ENCODE measurements at places on chromosomes 4 and X.

- no peak for DNase-seq
These were observed 133.4 kb downstream of the KLHL8 start for GRCh38 chr4:87087015-87087414.

DNA sequence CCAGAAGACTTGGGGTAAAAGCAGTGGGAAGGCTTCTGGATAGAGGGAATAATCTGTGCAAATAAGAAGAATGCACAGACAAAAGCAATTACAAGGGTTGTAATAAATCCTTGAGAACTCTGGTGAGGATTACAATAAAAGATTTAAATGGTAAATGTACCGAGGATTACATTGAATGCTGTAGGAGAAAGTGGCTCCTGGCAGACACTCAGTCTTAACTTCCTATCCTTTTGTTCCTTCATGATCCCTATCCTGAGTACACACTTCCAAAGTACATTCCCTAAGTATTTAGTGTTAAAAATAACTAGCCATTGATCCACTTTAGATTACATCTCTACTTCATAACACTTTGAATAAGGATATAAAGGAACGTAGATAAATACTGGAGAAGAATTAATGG, 205.4 kb downstream of the SPATA18 start:
- no peak for DNase-seq

- no peak for DNase-seq
These were observed 152.0 kb upstream of the SLC4A4 start for GRCh38 chr4:71186566-71187403.

DNA sequence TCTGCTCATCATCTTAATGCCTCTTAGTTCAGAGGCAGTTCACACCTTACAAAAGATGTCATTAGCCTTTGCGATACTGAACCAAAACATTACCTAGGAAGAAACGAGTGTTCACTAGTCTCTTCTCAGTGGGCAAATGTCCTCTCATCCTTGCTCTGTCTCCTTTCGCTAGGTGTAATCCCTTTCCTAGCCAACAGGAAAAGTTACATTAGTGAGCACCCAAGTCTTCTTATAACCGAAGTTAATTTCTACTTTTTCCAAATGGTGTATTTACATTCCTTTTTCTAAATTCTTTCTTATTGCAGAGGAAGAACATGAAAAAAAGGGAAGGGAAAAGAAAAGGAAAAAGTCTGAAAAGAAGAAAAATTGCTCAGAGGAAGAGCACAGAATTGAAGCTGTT, 46.9 kb downstream of the SMIM31 start:
- no peak for DNase-seq

GRCh38 chrX:155877288-155877687, 3.9 kb upstream of the VAMP7 start:
- DNase-seq = no peak

DNA sequence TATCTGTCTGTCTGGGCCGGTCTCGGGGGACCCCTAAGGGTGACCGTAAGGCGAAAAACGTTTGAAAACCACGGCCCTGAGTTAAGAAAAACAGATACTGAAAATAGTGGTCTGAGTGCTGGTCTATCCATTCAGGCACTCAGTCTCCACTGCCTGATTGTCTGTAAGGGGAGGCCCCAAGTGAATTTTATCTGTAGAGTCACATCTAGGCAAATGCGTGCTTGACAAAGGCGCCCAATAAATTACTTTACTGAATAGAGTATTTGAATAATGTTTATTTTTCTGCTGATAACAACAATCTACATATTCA, 465 bp downstream of the HNRNPH2 start:
- DNase-seq = no peak

GRCh38 chr4:159141193-159141592, 38.3 kb downstream of the RAPGEF2 start:
- no peak for DNase-seq

GRCh38 chr4:26094076-26094475, 180.1 kb downstream of the SMIM20 start:
- DNase-seq = no peak

GRCh38 chr4:20462426-20463175, 210.9 kb downstream of the SLIT2 start:
- no peak for DNase-seq

DNA sequence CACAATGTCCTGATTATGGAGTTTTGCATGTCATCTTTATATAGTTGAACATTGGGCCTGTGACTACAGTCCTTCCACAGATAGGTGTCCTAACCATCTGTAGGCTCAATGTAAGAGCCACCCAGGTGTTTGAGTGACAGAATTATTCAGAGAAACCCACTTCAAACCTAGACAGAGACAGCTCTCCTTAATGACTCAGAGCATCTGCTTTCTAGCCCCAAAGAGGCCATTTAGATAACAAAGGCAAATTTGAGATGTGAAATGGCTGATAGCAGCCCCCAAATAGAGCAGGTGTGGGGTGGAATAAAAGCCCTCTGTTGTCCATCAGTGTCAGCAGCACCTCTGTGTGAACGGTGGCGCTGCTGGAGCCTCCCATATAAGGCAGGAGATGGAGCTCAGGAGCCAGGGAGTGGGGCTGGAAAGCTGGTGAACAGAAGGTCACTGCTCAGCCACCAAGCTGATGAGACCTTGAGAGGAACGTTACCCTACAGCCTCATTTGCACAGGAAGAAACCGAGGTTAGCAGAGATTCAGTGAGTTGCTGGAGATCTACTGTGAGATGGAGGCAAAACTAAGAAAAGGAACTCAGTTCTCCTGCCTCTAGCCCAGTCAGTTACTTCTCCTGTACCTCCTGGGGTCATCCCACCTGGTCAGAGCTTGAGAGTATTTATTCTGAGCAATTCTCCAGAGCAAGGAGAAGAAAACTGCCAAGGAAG, 153.3 kb upstream of the LNX1 start:
- DNase-seq = no peak

- no peak for DNase-seq
These were observed 6.0 kb downstream of the SLC2A9 start for GRCh38 chr4:10015140-10015753.

DNA sequence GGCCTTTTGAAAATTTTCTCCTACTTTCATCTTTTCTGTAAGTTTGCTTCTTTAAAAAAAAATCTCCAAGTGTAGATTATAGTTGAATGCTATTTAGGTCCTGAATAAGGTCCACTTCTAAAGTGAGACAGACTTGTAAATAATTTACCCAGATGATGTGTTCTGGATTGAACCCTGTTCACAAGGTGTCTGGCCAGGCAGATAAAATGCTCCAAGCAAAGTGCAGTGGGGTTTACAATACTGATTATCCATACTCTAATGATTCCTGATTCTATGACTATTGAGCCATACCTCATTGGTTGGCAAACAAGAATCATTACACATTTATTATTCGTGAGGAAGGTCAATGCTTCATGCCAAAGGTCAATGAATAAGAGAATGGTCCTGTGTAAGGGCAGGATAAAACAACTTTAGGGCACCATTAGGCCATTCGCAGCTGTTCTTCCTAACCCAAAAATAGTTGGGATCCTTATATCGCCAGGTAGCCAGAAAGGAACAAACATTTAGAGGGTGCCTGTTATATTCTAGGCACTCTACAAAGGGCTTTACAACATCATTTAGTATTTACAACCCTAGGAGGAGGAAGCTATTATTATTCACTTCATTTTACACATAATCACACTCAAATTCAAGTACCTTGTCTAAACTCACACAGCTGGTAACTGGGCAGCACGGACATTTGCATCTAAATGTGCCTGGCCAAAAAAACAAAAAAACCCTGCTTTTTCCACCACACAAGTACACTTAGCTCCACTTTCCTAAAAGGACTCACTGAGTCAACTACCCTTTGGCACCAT, 18.6 kb upstream of the SAT1 start:
- no peak for DNase-seq

DNA sequence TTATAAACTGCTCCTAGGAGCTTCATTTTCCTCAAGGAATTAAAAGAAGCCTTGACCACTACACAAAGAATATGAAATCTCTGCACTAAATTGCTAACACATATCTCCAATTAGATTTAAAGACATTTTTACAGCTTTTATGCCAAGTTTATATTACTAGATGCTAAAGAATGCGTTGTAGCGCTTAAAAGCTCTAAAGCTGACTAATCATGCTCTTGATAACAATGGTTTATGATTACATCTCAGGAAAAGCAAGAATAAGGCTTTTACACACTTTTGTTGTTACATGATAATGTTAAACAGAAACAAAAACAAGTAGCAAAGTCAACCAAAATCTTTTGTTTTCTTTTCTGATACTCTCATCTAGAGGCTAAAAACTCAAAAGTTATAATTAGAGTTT, 44.7 kb downstream of the SLC10A7 start:
- no peak for DNase-seq

- peak; percentile 52 for DNase-seq
These were observed 2.3 kb downstream of the ZNF827 start for GRCh38 chr4:145936142-145936996.

DNA sequence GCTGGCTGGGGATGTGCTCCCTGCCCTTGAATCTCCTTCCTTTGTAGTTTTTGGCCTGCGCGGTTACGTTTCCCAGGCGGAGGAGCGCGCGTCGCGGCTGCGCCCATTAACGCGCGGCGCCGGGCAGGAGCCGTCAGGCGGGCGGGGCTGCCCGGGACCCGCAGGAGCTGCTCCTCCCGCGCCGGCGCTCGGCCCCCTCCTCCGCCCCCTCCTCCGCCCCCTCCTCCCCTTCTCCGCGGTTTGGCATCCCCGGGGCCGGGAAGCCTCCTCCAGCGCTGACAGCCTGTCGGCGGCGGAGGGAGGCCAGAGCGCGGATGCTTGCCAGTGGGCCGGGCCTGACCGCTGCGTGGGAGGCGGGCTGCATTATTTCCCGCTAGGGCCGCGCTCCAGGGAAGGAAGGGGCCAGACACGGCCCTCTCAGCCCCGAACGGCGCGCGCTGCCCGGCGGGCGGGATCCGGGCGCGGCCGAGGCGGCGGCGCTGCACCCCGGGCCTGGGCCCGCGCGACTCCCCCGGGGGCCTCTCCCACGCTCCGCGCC, at the start of gene DCLK2:
Gene DCLK2, plus strand, starts transcription at position 405 of the 538 bp plus-strand sequence. CDS start 583 bp downstream, outside the sequence.
- no peak for DNase-seq

DNA sequence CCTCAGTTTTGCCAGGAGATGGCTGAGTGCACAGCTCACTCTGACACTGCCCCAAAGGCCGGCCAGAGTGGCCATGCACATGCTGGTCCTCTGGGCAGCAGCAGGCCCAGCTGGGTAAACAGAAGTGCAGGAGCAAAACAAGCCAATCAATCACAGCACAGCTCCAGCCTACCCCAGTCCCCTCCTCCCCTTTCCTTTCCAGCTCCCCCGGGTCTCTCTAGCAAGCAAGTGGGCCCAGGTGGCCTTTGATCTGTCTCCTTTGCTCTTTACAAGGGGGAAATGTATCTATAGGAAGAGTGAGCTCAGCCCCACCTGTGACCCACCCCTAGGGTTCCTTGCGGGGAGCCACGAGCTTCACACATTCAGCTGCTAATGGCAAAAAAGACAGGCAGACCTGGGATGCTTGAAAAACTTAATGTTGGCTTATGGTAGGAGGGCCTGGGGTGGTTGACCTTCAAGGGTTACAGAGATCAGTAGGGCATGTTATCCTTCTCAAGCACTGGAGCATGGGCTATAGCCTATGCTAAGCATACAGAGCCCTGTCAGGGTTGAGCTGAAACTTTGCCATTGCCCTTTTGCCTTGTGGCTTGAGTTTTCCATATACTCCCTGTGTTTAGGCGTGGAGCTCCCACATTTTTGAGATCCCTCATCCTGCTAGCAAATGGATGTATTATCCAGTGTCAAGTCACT, 57.8 kb upstream of the PLAC1 start:
- no peak for DNase-seq

DNA sequence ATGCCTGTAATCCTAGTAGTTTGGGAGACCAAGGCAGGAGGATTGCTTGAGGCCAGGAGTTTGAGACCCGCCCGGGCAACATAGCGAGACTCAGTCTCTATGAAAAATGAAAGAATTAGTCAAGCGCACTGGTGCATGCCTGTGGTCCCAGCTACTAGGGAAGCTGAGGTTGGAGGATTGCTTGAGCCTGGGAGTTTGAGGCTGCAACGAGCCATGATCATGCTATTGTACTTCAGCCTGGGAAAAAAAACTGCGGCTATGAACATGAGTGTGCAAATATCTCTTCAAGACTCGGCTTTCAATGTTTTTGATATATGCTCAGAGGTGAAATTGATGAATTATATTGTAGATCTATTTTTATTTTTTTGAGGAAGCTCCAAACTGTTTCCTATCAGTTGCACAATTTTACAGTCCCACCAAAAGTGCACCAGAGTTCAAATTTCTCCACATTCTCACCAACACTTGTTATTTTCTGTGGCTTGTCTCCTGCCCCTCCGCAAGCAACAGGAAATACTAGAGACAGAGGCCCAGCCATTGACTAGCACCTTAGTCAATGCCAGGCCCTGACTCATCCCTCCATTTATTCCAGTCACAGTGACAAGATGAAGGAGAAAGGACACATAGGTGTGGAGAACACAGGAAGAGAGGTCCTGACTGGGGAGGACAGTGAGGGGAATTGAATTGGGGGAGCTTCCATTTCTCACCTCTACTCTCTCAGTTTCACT, 33.1 kb upstream of the ZNF41 start:
- DNase-seq = no peak

- no peak for DNase-seq
These were observed 27.0 kb upstream of the PROM1 start for GRCh38 chr4:16110661-16111290.

- no peak for DNase-seq
These were observed 13.7 kb upstream of the TMPRSS11E start for GRCh38 chr4:68433582-68433981.

DNA sequence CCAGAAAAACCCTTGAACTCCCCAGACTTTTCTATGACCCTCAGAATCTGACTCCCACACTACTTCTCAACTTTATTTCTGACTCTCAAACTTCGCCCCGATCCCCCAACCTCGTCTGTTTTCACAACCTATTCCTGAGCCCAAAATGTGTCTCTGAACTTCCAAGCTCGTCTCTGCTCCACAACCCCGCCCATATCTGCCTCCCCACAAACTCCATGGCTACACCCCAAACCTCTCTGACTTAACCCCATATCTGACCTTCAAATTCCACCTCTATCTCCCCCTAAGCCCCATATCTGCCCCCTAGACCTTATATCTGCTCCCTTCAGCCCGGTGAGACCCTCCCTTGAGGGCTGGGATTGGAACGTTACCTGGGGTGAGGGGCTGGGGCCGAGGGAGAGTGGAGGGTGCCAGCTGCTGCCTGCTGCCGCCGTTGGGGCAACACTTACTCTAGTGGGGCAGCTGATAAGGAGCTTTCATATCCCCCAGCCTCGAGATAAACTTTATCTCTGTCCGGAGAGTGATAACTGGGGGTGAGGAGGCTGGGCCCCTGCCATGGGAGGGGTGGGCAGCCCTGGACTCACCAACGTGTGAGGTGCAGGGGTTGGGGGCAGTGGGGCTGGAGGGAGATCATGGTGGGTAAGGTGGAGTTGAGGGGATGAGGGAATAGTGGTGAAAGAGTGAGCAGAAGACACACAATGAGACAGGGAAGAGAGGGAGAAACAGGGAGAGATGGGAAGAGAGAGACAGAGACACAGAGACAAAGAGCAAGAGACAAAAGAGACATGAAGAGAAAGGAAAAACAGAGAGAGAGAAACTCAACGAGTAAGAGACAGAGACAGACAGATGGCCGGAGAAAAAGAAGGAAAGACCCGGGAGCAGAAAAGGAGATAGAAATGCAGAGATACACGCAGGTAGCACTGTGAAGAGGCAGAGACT, 1.4 kb downstream of the GATA1 start:
- DNase-seq = no peak

GRCh38 chrX:31053621-31054020, 18.2 kb downstream of the FTHL17 start:
- DNase-seq = no peak

All from activated naive CD4-positive, alpha-beta T cell (primary cell).